GM18507 (cell line): ENCODE measurements at places on chromosomes 13 and 19.
A peak's percentile ranks its signal among the peaks of the same experiment; 100 is the strongest.

- DNase-seq = no peak
Observed at GRCh38 chr13:46526740-46527139, 26.2 kb upstream of the LRCH1 start.

DNA sequence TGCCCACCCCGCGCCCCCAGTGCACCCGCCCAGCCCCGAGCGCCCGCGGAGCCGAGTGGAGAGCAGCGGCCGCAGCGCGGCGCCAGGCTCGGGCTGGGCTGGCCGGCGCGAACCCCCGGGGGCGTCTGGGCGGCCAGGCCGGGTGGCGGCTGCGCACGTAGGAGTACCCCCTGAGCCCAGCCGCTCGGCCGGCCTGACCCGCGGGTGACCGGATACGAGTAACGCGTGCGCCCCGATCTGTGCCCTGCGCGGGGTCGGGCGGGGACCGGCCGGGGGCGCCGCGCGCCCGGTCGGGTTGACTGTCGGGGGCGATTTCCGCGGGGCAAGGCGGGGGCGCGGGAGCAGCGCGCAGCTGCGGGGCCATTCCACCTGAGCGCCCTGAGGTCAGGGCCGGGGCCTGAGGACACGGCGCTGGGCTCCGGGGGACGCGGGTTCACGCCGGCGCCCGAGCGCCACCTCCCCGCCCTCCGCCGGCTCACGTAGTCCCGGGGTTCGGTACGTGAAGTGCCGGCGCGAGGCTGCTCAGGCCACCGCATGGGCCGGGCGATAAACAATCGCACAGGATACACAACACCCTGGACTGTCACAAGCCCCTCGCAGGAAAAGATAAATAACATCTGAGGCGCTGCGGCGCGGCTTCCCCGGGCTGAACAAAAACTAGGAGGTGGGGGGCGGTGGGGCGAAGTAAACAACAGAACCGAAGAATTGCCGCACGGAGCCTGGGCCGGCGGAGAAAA, 37.6 kb upstream of the FLT1 start:
- no peak for DNase-seq

DNA sequence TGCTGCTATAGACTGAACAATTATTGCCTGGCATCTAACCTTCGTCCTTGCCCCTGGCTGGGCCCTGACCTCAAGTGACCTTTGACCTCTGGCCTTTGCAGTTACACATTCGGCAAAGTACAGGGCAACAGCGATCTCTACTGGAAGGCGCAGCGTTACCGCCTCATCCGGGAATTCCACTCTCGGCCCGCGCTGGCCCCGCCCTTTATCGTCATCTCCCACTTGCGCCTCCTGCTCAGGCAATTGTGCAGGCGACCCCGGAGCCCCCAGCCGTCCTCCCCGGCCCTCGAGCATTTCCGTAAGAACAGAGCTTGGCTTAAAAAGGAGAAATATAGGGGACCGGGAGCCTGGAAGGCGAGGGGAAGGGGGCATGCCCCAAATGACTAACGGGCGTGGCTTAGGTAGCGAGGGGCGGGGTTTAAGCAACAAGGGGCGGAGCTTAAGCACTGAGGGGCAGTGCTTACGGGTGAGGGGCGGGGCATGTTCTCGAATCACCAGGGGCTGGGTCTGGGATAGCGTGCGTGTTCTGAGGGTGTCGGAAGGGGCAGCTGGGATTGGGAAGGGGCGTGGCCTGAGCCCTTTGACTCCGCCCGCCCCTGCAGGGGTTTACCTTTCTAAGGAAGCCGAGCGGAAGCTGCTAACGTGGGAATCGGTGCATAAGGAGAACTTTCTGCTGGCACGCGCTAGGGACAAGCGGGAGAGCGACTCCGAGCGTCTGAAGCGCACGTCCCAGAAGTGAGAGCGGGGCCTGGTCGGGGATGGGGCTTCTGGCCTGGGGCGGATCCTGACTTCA, 52.7 kb downstream of the TRPM4 start:
- DNase-seq = no peak

DNA sequence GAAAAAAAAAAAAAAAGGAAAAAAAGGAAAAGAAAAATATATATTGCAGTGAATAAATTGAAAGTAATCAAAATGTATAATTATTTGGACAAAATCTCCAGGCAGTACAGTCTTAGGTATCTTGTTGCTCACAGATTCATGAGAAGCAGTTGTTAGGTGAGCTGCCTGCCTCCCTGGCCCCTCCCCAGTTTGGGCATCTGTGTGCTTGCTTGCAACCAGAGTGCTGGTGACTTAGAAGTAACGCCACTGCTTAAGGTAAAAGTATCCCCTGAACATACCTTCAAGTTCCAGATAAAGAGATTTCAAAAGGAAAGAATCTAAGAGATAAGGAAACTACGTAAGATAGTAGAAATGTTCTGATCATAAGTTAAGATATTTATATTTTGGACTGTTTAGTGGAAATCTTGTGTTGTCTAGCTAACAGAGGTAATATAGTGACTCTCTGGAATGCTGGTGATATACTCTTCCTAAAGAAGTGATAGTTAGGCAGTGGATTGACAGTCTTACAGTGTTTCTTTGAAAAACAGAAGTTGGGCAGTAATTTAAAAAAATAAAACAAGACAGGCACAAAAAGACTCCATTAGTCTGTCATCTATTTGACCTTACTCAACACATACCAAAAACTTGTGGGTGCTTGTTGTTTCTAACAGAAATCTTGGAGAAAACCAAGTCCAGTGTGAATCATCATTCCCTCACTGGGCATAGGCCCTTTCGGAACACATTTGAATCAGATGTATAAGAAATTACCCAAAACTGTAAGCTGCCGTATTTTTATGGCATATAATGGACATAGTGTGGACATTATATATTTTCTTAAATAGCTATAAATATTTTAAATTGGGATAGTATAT, 38.3 kb upstream of the KCTD4 start:
- DNase-seq = no peak

DNA sequence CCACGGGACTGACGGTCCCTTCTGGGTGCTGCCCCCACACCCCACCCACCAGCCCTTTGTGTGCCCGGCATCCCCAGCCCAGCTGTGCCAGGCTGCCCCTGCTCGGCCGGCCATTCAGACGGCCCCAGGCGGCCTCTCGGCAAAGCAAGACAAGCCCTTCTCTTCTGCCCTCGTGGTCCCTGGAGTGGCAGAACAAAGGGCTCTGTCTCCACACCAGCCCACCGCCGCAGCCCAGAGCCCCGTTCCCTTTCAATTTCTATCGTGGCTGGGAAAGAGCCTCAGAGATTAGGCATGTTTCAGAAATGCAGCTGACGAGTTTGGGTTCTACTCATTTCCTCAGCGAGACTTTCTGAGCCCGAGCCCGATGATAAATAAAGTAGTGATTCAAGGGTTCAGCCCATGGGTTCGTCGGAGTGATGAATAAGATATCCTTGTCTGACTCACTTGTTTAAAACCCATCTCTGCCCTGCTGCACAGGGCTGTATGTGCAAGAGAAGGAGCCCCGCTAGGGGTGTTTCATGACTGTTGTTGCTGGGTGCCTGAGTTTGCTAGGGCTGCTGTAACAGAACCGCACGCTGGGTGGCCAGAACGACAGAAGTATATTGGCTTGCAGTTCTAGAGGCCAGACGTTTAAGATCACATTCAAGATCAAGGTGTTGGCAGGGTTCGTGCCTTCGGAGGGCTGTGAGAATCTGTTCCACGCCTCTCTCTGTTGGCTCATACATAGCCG, 4.3 kb downstream of the MYO9B start:
- peak; percentile 54 for DNase-seq

- no peak for DNase-seq
Observed at GRCh38 chr13:71865874-71866334, 1.1 kb downstream of the DACH1 start.

DNA sequence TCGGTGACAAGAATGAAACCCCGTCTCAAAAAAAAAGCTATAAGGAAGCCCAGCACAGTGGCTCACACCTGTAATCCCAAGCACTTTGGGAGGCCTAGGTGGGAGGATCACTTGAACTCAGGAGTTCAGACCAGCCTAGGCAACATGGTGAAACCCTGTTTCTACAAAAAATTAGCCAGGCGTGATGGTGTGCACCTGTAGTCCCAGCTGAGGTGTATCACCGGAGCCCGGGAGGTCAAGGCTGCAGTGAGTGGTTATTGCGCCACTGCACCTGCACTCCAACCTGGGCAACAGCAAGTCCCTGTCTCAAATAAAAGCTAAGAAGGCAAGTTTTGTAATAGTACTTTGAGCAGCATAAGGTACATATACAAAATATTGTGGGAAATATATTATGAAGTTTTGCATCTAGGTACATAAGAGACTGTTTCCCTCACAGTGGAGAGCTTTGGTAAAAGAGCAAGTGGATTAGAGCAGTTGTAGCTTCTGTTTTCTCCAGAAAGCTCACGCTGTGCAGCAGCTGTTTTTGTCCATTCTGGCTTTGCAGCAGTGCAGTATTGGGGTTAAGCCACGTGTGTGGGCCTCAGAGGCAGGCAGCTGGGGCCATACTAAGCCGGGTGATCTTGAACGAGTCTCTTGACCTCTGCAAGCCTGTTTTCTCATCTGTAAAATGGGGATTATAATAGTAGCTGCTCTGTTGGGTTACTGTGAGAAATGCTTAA, 35.4 kb downstream of the ARHGAP35 start:
- no peak for DNase-seq

GRCh38 chr13:102609696-102610095, 12.9 kb downstream of the TPP2 start:
- no peak for DNase-seq

DNA sequence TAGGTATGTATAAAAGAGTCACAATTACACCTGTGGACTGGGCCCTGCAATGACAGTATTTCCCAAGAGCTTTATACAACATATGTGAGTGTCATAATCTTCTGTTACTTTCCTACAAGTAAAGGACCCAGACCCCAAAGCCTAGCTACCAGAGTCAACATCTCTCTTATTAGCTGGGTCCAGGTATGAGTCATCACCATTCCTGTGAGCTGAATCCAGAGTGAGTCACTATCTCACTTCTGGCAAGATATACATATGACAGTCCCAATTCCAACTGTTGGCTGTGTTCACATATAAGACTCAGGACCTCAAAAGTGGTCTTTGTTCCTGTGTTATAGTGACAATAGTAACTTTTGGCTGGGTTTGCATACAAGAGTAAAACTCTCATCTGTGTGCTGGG, 46.7 kb downstream of the ZNF729 start:
- DNase-seq = no peak

GRCh38 chr13:108305655-108306054, 36.1 kb downstream of the TNFSF13B start:
- DNase-seq = no peak

GRCh38 chr19:33649627-33650305, 28.0 kb downstream of the CHST8 start:
- DNase-seq = no peak

DNA sequence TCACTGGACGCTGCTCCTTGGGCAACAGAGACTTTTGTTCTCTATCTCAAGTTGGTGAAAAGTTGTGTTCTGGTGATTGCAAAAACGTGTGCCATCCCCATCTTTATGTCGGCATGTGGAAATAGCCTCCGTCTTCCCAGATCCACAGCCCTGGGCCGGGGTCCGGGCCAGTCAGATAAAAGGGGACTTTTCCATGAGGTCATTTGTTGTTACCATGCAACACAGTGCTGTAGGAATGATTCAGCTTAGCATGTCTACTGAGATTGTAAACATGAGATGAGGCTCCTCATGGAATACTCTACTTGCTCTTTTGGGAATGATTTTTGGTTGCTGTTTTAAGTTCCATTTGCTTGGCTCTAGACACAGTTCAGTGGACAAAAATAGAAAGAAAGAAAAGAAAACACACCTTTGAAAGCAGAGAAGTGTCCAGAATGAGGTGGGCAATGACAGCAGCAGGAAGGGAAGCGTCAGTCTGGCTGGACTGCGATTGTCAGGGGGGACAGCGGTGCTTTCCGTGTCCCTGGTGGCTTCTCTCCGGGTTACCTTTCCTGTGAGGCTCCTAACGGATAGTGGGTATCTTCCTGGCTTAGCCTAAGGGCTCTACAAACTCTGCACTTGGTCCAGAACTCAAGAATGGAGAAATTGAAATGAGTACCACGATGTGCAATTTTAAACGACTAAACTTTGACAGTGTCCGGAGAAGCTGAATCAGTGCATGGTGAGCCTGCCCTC, 91.6 kb downstream of the TEX29 start:
- DNase-seq = no peak

GRCh38 chr13:110520431-110521295, 40.9 kb downstream of the RAB20 start:
- no peak for DNase-seq

DNA sequence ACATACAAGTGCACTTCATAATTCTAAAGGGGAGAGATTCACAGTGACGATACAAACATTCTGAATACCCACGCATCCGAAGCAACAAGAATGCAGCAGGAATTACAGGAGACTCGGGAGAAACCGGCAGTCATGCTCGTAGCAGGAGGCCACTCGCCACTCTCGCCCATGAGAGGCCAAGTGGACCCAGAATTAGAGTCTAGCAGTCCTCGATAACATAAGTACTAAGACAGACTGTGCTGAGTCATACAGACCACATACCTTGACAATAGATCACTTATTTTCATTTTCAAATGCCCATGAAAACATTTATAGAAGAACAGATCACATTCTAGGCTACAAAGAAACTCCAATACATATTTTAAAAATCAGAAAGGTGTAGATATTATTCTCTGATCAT, 299.1 kb upstream of the TSHZ3 start:
- DNase-seq = no peak

DNA sequence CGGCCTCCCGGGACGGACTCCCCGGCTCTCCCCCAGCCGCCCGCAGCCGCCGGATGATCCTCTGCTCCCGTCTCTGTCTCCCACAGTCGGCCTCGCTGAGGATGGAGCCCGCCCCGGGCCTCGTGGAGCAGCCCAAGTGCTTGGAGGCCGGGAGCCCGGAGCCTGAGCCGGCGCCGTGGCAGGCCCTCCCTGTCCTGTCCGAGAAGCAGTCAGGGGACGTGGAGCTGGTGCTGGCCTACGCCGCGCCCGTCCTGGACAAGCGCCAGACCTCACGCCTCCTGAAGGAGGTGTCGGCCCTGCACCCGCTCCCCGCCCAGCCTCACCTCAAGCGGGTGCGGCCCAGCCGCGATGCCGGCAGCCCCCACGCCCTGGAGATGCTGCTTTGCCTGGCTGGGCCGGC, 6.8 kb downstream of the ADAT3 start:
- no peak for DNase-seq

- no peak for DNase-seq
Observed at GRCh38 chr19:17475541-17476115, 5.3 kb downstream of the SLC27A1 start.

- no peak for DNase-seq
Observed at GRCh38 chr13:65265988-65266387, 1964.1 kb downstream of the PCDH9 start.

DNA sequence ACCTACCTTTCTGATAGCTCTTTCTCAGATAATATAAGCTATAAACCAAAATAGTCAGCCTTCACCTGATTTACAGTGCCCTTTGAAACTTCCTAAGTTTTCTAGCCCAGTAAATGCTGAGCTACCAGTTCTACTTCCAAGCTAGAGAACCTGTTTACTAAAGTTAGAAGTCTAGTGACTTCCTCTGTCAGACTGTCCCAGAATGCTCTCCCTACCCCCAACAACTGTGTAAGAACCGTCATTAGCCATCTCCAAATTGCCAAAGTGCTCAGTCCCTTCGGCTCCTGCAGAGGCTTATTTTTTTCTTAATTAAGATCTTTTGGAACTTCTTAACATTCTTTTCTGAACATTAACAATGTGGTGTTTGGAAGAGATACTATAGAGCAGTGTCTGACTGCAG, 3.2 kb upstream of the ABCC4 start:
- no peak for DNase-seq
